ENCODE measurements at places on chromosomes 6 and 20.
A peak's percentile ranks its signal among the peaks of the same experiment; 100 is the strongest.

DNA sequence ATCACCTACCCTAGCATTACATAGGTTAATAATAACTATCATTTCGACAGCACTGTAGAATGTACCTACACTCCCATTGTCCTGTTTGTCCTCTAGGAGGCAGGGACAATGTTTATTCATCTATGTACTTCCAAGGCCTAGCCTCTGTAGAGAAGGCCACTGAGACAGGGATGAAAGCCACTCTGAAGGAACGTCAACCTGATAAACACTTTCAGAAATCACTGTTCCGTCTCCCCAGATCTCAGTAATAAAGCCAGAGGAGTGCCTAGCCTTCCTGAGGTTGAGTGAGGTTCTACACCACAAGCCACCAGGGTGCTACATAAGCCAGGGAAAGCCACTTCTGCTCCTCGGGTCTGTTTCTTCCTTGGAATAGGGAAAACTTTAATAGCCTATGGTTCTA lies 44.8 kb downstream of the POPDC3 start:
- DNase-seq = peak; percentile 15

DNA sequence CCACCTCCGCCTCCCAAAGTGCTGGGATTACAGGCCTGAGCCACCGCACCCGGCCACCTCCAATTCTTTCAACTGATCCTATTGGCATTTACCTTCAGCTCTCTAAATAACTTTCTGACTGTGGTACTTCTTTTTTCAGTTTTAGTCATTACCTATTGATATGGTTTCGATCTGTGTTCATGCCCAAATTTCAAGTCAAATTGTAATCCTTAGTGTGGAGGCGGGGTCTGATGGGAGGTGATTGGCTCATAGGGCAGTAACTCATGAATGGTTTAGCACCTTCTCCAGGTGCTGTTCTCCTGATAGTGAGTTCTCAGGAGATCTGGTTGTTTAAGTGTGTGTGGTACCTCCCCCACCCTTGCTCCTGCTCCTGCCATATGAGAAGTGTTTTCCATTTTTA lies 140.9 kb downstream of the LPA start:
- DNase-seq = no peak

GRCh38 chr20:52191916-52192718 lies 538 bp upstream of the ZFP64 start:
- DNase-seq = peak; percentile 54

- DNase-seq = peak; percentile 73
Observed at GRCh38 chr6:56359201-56359899, 112.0 kb upstream of the COL21A1 start.

DNA sequence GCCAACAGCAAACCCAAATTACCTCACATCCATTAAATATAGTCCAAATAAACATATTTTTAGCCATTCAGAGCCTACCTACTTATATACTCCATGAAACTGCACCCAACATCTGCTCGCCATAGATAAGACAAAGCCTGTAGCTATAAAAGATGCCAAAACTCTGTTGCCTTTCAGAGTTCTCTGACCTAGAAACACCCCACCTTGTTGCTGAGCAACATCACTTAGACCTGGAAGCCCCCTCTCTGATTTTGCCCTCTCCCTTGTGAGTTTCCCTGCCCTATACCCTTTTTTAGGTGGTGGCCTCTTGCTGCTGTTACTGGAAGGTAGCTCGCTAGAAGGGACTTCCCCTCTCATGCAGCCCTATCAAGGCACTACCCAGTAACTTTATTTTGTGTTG lies 27.7 kb upstream of the FBXL4 start:
- no peak for DNase-seq
